Chondrocyte (in vitro differentiated cells): ENCODE measurements at places on chromosomes 1 and 21. TPM values are rescaled to one million over a fixed set of nuclear protein-coding genes. Genes with fewer than 3 reads are reported as not detected.
A peak's percentile ranks its signal among the peaks of the same experiment; 100 is the strongest.

Gene KLF17
- total RNA-seq, result 0.18 TPM in 1 of 3 replicates, not detected in the others

Gene JAM2
- total RNA-seq, result 6.6 to 7.1 TPM (median 7.0 TPM) in 3 replicates

Gene OR2T12
- not detected in 3 replicates for total RNA-seq

Gene CRNN
- total RNA-seq, result not detected in 3 replicates

Gene SLC5A9
- total RNA-seq, result not detected in 3 replicates

DNA sequence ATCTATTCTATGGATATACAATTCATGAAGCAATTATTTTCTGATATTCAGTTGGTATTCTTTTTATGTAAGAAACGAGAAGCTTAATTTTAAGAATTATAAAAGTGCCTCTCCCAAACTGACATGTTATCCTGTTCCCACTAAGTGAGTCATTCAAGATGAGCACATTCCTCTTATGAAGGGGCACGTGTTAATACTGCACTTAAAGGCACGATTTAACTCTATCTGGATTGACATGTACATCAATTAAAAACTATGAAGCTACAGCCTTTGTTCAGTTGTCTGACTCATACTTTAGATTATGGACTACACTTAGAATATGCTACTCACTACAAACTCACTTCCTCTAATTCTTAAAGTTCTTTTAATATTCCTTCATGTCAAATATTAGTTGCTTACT lies 111.6 kb downstream of the CYYR1 start:
- H3K27me3 ChIP-seq, result no peaks in the 10 kb centered on the region
- H3K27ac ChIP-seq, result no peak overlapping the region
- H3K4me3 ChIP-seq, result no peak overlapping the region
- peaks cover 3% of the 10 kb centered on the region for H3K4me1 ChIP-seq

DNA sequence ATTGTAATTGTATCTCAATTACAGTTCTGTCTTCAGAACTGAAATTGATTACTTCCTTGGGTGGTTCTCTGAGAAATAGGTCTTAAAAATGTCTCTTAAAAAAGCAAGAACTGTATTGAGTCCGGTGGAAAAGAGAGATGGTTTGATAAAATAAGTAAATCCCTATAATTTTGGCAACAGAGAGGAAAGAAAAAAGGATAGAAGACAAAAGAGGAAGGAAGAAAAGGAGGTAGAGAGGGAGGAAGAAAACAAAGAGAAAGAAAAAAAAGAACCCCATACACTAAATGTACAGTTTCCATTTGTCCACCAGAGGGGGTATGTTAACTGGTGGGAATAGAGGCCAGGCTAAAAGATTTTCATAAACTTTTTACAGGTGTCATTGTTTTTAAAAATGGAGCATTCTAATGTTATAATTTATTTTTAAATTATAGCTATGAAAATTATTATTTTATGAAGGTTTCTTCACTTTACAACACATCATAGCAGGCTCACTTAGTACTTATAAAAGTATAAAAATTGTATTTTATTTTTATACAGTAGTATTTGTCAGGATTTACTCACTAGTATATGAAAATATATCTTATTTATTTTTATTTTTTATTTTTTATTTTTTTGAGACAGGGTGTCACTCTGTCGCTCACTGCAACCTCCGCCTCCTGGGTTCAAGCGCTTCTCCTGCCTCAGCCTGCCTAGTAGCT lies 2.1 kb upstream of the UBE2T start:
- H3K27ac ChIP-seq, result peak overlapping the region; percentile 61
- no peaks in the 10 kb centered on the region for H3K36me3 ChIP-seq
- H3K4me3 ChIP-seq, result peak overlapping the region; percentile 18
- H3K27me3 ChIP-seq, result no peaks in the 10 kb centered on the region

DNA sequence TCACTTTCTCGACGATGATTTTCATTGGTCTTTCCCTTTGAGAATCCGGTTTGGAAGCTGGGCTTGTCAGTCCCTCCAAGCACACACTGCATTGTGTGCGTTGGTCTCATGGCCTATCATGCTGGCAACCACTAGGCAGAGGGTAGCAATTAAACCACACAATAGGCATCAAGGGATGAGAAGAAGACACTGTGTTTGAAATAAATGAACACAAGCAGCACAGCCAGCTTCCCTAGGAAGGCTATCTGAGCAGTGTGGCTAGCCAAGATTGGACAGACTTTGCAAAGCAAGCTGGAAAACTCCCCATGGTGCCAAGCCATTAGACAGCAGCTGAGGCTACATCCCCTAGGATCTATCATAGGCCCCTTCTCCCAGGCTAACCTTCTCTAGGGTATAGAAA lies 288.7 kb downstream of the NUF2 start:
- H3K36me3 ChIP-seq, result no peaks in the 10 kb centered on the region
- DNase-seq, result no peak
- no peak overlapping the region for H3K4me3 ChIP-seq
- H3K27ac ChIP-seq, result no peak overlapping the region
- no peaks in the 10 kb centered on the region for H3K4me1 ChIP-seq
- H3K27me3 ChIP-seq, result peaks cover 5% of the 10 kb centered on the region

- peaks cover 13% of the 10 kb centered on the region for H3K4me1 ChIP-seq
- H3K4me3 ChIP-seq, result no peak overlapping the region
- H3K27ac ChIP-seq, result no peak overlapping the region
- H3K36me3 ChIP-seq, result peaks cover 5% of the 10 kb centered on the region
Observed at GRCh38 chr1:167541610-167542009, 12.0 kb downstream of the CREG1 start.

DNA sequence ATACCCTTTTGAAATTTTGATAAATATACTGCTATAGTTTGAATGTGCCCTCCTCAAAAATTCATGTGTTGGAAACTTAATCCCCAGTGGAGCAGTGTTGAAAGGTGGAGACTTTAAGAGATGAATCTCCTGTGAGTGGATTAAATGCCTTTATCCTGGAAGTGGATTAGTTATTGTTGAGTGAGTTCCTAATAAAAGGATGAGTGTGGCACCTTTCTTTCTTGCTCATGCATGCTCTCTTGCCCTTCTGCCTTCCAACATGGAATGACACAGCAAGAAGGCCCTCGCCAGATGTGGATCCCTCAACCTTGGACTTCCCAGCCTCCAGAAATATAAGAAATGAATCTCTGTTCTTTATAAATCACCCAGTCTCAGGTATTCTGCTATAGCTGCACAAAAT lies 51.8 kb downstream of the CD160 start:
- no peak overlapping the region for H3K4me3 ChIP-seq
- peaks cover 12% of the 10 kb centered on the region for H3K36me3 ChIP-seq
- H3K27ac ChIP-seq, result no peak overlapping the region
- DNase-seq, result no peak
- no peaks in the 10 kb centered on the region for H3K4me1 ChIP-seq

- H3K4me1 ChIP-seq, result peaks cover 28% of the 10 kb centered on the region
- H3K27ac ChIP-seq, result no peak overlapping the region
Observed at GRCh38 chr1:110205156-110205555, 5.0 kb upstream of the KCNC4 start.

GRCh38 chr1:213244664-213245091 lies 193.6 kb downstream of the RPS6KC1 start:
- H3K27ac ChIP-seq, result no peak overlapping the region
- no peaks in the 10 kb centered on the region for H3K4me1 ChIP-seq
- H3K36me3 ChIP-seq, result peaks cover 5% of the 10 kb centered on the region
- no peak for DNase-seq

DNA sequence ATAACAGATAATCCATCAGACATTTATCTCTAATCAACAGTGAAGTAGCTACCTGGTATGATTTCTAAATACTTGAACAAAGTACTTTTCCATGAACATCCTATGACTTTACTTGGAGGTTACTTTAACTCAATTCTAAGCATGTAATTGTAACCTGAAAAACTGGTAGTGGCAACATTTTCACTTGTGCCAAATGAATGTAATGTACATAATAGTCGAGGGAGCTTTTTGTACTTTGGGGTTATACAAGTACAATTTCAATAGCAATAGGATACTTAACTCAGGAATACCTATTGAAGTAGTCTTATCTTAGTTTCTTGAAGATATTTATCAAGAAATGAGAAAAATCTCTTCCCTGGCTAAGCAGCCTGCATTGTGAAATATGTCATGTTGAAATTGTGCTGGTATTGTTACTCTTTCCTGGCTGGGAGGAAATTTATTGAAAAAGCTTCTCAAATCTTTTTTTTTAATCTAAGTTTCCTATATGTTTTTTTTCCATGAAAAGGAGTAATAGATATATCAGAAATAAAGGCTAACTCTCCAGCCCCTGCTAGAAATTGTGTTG lies 33.7 kb upstream of the CACYBP start:
- no peak for DNase-seq
- peaks cover 64% of the 10 kb centered on the region for H3K4me1 ChIP-seq
- H3K4me3 ChIP-seq, result no peak overlapping the region
- no peaks in the 10 kb centered on the region for H3K36me3 ChIP-seq

DNA sequence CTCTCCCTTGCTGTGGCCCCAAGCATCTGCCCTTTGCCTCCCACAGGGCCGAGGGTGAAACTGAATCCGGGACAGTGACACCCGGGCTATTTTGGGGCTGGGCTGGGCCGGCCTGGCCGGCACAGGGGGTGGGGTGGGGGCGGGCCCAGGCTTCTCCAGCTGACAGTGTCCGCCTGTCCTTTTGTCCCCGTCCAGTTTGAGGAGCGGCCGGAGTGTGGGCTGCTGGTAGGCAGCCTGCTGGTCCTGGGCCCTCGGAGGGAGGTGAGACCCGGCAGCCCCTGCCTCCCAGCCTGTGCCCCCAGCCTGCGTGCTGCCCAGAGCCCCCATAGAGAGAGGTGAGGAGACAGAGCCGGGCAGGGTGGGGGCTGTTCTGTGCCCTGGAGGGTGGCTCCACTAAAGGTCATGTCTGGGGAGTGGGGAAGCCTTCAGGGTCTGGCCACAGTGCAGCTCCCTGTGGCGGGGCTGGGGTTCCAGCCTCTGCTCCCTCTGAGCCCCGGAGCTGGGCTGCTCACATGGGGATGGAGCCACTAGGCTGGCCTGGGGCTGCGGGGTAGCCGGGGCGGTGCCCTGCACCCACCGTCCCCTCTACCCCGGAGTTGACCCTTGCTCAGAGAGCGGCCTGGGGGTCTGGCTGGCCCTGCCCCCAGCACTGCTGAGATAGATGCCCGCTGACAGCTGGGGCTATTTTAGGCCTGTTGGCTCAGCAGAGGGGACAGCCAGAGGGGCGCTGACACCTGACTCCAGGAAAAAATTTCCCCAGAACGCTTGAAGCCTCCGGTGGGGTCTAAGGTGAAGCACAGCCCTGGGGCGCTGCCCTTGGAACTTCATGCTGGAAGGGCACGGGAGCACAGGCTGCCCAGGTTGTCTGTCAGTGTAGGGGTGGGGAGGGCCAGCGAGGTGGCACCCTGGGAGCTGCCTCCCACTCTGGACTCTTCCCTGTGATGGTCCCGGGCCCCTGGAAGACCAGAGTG lies at the start of gene OBSCN:
Gene OBSCN (plus strand): TSS at position 194 of the 971 bp plus-strand sequence. CDS start 3,740 bp downstream, outside the sequence.
- H3K4me1 ChIP-seq, result peaks cover 3% of the 10 kb centered on the region
- H3K27ac ChIP-seq, result no peak within 1 kb of the TSS
- DNase-seq, result peak; percentile 77
- H3K4me3 ChIP-seq, result no peak within 1 kb of the TSS

DNA sequence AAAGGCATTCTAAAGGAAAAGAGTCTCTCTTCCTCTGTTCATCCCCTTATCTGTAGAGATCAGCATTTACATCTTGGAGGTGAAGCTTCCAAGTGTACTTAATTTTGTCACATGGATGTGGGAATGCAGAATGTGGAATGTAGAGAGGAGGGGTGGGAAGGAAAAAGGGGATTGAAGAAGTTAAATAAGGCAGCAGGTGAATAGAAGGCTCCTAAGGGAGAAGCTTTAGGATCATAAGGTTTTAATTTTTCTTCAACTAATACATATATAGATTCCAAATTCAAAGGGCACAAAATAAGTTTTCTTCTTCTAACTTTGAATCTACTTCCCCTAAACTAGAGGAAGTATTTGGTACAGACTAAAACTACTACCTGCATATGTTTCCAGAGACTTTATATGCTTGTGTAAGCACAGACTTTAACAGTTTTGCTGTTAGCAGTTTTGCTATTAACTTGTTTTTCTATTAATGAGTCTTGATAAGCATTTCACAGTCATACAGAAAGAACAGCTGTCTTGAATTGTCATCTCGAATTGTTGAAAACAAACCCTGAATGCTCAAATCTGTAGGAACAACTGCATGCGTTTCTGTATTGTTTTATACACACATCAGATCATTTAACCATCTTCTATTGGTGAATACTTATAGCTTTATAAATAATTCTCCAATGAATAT lies 12.7 kb downstream of the TENT5C start:
- H3K27ac ChIP-seq, result no peak overlapping the region
- H3K4me1 ChIP-seq, result no peaks in the 10 kb centered on the region
- H3K36me3 ChIP-seq, result no peaks in the 10 kb centered on the region
- no peak overlapping the region for H3K4me3 ChIP-seq

GRCh38 chr1:239563681-239564080 lies 177.3 kb downstream of the CHRM3 start:
- H3K4me3 ChIP-seq, result no peak overlapping the region
- H3K36me3 ChIP-seq, result no peaks in the 10 kb centered on the region
- peaks cover 9% of the 10 kb centered on the region for H3K27me3 ChIP-seq
- H3K27ac ChIP-seq, result no peak overlapping the region

DNA sequence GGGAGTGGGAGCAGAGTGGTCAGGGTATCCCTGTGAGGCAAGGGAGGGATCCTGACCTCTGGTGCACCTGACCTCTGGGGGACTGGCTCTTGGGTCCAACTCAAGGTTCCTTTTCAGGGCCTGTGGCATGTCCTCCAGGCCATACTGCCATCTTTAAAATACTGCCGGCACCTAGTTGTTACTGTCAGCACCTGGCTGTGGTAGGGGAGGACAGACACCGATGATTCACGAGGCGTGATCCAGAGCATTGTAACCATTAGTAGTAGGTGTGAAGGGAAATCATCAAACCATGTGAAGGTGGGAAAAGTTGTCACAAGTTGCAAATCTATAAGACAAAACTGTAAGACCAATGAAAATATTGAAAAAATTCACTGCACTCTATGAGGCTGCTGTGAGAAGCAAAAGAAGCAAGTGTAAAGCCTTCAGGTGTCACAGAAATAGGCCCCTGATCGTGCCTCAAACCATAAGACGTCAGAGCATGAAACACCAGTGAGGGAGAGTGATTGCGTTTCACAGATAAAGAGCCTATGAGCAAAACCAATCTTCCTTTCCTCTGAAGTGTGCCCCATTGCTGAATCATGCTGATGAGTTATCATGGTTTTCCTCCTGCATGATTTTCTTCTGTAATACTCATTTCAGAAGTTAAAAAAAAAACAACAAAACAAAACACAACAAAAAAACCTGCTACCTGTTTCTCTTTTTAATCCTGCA lies 55.3 kb downstream of the CDC7 start:
- H3K36me3 ChIP-seq, result no peaks in the 10 kb centered on the region
- DNase-seq, result no peak
- H3K27ac ChIP-seq, result no peak overlapping the region
- H3K4me3 ChIP-seq, result no peak overlapping the region
- H3K4me1 ChIP-seq, result peaks cover 30% of the 10 kb centered on the region
- H3K27me3 ChIP-seq, result no peaks in the 10 kb centered on the region

DNA sequence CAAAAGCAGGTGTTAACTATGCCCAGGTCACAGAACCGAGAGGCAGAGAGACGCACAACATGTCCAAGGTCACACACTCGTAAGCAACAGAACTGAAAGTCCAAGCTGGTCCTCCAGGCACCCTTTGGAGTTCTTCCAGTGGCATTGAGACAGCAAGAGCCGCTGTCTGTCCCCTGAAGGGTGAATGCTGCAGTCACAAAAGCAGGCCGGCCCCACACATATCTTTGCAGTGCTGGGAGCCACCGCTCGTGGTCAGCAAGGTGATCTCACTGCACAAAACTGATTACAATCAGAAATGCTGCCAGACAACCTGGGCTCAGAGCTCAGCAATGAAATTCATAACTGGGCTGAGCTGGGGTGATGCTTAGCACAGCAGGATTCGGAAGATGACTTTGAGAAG lies 47.4 kb upstream of the RAB4A start:
- H3K4me3 ChIP-seq, result no peak overlapping the region
- H3K36me3 ChIP-seq, result no peaks in the 10 kb centered on the region
- peaks cover 19% of the 10 kb centered on the region for H3K27me3 ChIP-seq
- H3K4me1 ChIP-seq, result peaks cover 4% of the 10 kb centered on the region
- DNase-seq, result no peak
